ENCODE measurements at places on chromosomes 12 and 14. TPM values are rescaled to one million over a fixed set of nuclear protein-coding genes. Genes with fewer than 3 reads are reported as not detected.

The CDC42BPB gene
- 52.4 TPM for polyA plus RNA-seq

The COX6A1 gene
- 907 TPM for polyA plus RNA-seq

The GRIN2B gene
- polyA plus RNA-seq: not detected

The KLHDC1 gene
- 0.03 TPM for polyA plus RNA-seq

The CMTM5 gene
- not detected for polyA plus RNA-seq

The GNG2 gene
- 1.0 TPM for polyA plus RNA-seq

The HEBP1 gene
- polyA plus RNA-seq: 26.4 TPM

The HELB gene
- polyA plus RNA-seq: 0.79 TPM

The MYF6 gene
- polyA plus RNA-seq: not detected

The GLIPR1L2 gene
- polyA plus RNA-seq: 0.42 TPM

The INHBC gene
- 0.03 TPM for polyA plus RNA-seq

All from mammary epithelial cell (primary cell).